Stimulated activated CD8-positive, alpha-beta memory T cell treated with anti-CD3 and anti-CD28 coated beads, Interleukin-7, amount 100 ng/mL, for 48 hours (primary cell): ENCODE measurements at places on chromosomes 1 and 21.
A peak's percentile ranks its signal among the peaks of the same experiment; 100 is the strongest.

DNA sequence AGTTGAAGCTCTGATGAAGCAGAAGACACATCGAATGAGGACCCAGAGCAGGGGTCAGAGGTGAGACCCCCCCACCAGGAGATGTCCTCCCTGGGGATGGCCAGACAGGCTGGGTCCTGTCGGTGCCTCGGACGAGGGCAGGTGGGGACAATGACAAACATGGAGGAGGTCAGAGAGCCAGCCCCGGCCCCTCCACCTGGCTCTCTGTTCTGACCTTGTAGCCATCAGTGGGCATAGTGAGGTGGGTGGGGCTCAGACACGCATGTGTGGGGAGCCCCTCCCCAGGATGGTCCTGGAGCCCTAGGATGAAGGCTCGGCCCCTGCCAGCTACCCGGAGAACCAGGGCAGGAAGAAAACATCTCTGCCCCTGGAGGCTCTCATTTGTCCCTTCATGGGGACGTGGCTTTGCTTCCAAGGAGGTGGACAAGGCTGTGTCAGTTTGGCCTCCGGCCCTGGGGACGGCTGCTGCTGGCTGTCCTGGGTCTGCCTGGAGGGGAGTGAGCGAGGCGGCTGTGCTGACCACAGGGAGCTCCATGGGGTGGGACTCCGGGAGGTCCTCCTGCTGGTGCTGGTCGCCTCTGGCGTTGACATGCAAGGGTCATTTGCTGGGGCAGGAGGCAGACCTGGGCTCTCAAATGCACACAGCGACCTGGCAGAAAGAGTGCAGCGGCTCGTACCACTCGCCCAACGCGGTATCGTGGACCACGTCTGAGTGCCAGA, 2.6 kb downstream of the KRTAP10-6 start:
- no peak for DNase-seq

DNA sequence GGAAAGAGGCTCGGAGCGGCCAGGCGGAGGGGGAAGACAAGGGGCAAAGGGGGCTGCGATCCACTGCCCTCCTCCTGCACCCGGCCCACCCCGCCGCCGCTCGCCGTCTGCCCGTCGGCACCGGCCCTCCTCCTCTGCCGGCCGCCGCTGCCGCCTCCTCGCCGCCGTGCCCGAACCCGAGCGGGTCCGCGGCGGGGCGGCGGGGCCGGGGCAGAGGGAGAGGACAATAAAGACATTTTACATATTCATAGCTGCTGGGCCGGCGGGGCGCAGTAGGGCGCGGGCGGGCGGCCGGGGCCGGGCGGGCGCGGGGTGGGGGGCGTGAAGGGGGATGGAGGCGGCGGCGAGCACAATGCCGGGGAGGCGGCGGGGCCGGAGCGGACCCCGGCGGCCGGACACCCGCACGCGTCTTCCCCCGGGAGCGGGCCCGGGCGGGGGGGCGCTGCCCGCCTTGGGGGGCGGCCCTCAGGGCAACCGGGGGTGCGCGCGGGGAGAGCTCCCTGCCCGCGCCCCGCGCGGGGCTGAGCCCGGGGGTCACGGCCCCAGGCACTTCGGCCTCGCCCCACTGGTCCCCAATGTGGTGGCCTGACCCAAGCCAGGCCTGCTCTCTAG, 546 bp downstream of the POU2F1 start:
- no peak for DNase-seq

DNA sequence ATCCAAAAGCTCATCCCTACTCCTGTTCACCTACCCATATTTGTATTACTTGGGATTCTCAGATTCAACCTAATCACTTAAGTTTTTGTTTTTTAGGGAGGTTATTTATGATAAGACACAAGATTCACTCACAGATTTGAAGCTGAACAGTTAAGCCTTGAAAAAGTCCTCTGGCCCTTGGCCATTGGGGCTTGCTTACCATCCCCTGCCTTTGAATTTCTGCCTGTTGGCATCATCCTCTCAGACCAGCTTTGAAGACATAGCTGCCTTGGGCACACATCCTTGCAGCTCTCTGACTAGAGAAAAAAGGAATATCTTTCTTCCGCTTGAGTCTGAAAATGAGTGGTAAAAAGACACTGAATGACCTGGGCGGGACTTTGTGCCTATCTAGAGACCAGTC, 41.8 kb upstream of the RALGPS2 start:
- no peak for DNase-seq

- DNase-seq: no peak
Measured at GRCh38 chr1:231393668-231394067, 28.4 kb downstream of the EGLN1 start.

GRCh38 chr21:40638466-40639251, 208.3 kb downstream of the DSCAM start:
- no peak for DNase-seq

DNA sequence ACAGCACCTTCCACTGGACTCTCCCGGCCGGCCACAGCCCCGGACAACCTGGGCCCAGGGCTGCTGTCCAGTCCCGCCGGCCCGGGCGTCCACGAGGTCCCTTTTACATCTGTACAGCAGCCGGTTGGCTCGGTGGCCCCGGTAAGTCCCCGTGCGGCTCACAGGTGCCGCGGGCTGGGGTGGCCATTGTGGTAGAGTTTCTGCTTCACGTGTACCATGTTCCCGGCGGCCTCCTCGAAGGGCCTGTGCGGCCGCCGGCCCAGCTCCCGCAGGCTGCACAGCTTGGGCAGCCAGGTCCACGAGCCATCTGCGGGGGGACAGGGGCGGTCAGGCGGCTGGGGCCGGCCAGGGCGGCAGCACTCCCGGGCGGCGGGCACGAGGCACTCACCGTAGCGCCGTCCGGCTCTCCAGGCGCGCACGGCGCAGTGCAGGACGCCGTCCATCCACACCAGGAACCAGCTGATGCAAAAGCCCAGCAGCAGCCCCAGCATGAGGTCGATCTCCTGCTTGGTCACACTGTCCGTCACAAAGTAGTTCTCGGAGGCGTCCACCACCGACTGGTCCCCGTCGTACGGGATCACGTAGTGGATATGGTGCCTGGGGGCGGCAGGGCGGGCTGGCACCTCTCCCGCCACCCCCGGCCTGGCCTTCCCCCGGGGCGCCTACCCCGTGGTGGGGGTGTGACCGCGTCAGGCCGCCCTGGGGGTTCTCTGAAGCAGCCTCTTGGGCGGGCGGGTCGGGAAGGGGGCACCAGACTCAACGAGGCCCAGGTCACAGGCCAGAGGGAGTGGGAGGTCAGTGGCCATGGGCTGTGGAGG, 5.0 kb downstream of the TMEM240 start:
- DNase-seq: no peak

GRCh38 chr1:11295905-11296304, 22.9 kb downstream of the UBIAD1 start:
- DNase-seq: no peak

- DNase-seq: no peak
Measured at GRCh38 chr1:176837708-176838107, 326.8 kb downstream of the ASTN1 start.

- DNase-seq: no peak
Measured at GRCh38 chr1:86227026-86227425, 70.5 kb upstream of the COL24A1 start.

DNA sequence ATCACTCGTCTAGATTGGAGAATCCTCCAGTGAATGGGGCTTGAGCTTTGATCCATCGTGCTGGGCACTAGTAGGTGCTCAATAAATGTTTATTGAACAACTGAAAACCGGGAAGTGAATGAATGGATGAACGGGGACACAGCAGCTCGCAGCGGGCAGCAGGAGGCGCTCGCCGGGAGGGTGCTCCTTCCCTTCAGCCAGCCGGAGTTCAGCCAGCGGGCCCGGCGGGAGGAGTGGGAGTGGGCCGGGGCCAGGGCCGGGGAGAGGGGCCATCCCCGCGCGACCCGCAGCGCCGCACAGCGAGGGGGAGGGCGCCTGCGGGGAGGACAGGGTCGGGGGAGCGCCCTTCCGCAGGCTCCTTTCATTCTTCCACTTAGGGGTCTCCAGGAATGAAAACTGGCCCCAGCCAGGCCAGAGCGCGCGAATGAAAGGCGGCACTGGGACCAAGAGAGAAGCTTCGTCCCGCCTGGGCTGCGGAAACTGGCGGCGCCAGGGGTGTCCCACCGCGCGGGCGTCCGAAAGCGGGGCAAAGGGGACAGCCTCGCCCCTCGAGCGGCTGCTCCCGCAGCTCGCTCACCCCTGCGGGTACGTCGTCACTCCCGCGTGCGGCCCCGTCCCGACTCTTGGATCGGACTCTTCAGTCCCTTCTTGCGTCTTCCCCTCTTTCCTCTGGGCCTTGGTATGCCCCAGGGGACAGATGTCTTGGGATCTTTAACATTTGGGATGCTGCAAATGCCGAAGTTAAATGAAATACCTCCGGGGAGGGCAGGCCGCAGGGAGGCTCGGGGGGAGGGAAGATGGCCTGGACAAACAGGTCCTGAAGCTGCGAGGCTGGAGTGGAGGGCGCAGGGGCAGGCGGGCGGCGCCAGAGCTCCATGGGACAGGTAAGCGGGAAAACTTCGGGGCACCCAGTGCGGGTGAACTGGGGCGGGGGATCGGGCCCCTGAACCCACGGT, 3.6 kb upstream of the INAVA start:
- DNase-seq: no peak

- DNase-seq: peak; percentile 70
Measured at GRCh38 chr1:1013105-1013921, at the start of gene ISG15. Gene ISG15 (plus strand): TSS chr1:1013497. CDS start chr1:1013574, 77 bp downstream.

DNA sequence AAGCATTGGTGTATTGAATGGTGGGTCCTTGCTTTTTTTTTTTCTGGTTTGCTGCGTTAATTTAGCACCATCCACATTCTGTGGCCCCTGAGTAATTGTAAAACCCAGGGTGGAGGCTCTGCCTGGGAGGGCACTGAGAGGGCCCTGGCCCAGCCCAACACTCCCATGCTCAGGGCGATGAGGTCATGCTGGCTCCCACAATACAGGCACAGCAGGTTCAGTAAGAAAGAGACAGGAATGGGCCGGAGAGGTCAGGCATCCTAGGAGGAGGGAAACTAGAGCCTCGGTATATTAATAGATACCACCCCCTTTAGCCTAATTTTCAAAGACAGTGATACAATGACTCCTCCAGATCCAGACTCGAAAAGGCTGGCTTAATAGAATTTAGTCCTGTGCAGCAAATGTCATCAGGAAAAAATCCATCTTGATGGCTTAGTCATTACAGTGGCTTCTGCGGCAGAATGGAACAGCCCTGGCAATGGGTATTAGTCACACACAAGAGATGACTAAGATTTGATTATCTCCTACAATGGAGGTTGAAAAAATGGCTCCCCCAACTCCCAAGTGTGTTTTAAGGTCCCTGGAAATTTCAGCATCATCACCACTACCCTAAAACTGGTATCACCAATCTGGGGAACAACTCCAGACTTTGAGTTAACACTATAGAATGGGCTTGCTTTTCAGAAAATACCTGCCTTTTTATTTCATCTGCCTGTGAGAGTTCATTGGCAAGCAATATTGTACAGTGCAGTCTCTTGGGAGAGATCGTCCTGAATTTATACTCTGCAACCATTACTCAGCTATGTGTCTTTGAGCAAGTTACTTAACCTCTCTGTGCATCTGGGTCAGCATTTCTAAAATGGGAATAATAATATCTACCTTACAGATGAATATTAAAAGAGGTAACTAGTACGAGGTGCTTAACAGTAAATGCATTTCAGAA, 43.9 kb upstream of the LYST start:
- peak; percentile 29 for DNase-seq

DNA sequence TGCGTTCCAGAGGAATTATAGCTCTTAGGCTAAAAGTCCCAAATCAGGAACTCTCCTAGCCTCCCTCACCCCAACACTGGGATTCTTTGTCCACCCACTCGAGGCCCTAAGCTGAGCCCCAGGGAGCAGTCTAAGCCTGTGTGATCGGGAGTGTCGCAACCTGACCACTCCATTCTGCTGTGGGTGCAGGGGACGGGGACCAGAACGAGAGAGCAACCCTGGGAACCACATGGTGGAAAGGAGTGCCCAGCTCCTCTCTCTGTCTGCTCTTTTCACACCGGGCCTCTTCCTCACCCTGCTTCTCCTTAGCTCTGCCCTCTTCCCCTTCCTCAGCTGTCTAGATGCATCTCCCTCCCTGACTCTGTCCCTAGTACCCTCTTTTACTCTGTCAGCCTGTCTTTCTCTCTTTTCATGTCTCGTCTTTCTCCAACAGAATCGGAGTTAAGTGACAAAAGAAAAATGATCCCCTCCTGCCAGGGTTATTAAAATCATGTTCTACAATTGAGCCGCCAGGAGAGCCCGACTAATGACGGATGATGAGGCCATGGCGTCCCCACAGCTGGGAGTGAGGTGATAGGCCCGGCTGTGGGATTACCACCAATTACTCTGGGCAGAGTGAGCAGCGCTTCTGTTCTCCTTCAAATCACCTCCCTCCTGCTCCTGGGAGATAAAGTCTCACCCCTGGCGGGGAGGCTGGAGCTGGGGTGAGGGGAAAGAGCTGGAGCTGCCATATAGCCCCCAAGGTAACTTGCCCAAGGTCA, 34.5 kb upstream of the CSF3R start:
- DNase-seq: no peak

DNA sequence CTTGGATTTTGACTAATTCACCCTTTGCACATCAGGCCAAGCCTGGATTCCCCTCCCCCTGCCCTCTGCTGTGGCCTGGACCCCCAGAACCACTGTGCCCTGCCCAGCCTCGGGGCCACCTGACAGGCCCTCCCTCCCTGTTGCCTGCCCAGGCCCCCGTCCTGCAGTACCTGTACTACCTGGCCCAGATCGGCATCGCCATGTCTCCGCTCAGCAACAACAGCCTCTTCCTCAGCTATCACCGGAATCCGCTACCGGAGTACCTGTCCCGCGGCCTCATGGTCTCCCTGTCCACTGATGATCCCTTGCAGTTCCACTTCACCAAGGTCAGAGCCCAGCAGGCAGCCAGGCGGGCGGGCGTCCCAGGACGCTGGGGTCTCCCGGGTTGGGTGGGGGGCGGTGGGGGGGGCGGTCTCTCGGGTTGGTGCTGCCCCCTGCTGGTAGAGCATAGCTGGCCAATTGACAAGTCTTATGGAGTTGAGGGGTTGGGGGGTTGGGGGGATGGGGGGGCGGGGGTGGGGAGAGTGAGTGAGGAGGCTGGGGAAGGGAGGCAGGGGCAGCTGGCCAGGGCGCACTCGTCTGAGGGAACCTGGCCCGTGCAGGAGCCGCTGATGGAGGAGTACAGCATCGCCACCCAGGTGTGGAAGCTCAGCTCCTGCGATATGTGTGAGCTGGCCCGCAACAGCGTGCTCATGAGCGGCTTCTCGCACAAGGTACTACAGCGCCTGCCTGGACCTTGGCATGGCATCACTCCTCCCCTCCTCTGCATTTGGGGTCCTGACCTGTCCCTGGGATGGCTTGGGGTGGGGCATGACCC, 10.7 kb downstream of the AMPD2 start:
- DNase-seq: no peak
